NCI-H1092 treated with DMSO at 0.1 percent for 48 hours (cell line): ENCODE measurements at places on chromosomes 7 and 10.
A peak's percentile ranks its signal among the peaks of the same experiment; 100 is the strongest.

GRCh38 chr7:74512762-74513161 lies 59.1 kb downstream of the GTF2IRD1 start:
- no peak for DNase-seq

DNA sequence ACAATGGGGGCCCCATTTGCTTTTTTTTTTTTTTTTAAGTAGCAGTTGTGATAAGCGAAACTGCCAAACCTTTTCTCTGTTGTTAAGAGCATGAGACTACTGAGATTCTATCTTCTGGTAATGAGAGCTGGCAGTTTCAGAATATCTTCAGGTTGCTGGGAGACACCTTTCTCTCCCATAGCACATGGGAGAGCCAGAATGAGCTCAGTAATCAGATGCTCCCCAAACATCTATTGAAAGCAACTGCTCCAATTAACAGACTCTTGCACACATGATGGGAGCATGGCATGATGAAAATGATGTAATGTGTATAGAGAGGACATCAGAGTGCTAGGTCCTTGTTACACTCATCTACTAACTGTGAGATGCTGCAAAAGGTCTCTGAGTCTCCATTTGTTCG lies 18.8 kb downstream of the MYO3A start:
- DNase-seq = peak; percentile 13

GRCh38 chr7:31478721-31479120 lies 35.2 kb upstream of the ITPRID1 start:
- DNase-seq = no peak

GRCh38 chr10:126468467-126468866 lies 80.2 kb upstream of the ADAM12 start:
- no peak for DNase-seq

DNA sequence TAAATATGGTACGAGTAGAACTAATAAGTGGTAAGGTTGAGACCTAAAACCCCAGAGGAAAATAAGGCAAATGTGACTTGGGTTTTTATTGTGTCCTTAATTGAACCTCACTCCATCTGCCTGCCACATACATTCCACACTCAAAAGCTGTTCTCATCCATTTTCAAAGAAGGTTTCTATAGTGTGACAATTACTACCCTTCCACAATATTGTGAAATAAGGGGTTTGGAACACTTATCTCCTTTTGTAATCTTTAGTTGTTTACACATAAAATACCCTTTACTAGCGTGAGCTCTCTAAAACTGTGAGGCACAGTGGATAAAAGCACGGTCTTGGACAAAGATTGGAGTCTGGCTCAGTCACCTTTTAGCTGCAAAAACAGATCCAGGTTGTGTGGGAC lies 166.6 kb downstream of the THSD7A start:
- peak; percentile 52 for DNase-seq

DNA sequence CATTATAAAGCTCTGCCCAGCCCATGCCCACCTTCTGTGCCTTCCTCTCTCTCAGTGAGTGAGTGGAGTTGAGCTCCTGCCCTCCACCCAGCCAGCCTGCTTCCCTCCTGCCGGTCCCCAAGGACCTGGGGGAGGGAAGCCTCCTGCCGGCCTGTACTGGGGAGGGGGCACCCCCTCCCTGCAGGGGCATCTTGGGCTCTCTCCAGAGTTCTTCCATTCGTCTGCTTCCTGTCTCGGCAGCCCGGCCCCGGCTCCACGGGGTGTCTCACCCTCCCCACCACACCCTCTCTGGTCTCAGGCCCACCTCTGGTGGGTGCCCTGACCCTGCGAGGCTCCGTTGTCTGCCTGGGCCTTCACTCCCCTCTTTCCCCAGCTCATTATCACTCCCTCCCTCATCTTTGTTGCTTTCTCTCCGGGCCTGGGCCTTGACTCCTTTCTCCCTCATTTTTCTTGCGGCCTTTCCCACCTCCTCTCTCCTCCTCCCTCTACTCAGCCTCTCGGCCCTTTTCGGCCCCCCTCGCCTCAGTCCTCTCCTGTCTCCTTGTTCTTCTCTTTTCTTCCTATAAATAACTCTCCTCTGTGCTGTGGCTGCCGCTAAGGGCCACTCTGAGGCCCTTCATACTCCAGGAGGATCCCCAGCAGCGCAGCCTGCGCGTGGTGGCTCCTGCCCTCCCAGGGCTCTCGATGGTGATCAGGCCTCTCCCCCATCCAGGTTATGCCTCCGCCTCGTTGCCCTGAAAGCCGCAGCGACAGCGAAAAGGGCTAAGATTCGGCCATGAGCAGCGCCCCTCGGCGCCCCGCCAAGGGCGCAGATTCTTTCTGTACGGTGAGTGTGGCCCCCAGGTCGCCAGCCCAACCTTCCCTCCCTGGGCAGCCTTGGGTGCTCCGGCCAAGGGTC lies 2.1 kb downstream of the SLC4A2 start:
- DNase-seq = no peak

- DNase-seq = no peak
Measured at GRCh38 chr10:130795819-130796218, 515.7 kb downstream of the TCERG1L start.
